ENCODE measurements at places on chromosomes 7 and 10. TPM values are rescaled to one million over a fixed set of nuclear protein-coding genes. Genes with fewer than 3 reads are reported as not detected.

The HOXA11 gene
- not detected for total RNA-seq

The BTBD16 gene
- total RNA-seq = not detected

The EPO gene
- total RNA-seq = not detected

The PCLO gene
- 2.2 TPM for total RNA-seq

The PNLIPRP1 gene
- total RNA-seq = not detected

The AKR1C4 gene
- total RNA-seq = not detected

The GIMAP6 gene
- 1.6 TPM for total RNA-seq

The WEE2 gene
- 0.03 TPM for total RNA-seq

The PILRB gene
- 21.5 TPM for total RNA-seq

The PIP gene
- total RNA-seq = not detected

The CDH23 gene
- not detected for total RNA-seq

The CAPZA2 gene
- total RNA-seq = 103 TPM

The GJD4 gene
- total RNA-seq = not detected

The NKX6-2 gene
- not detected for total RNA-seq

The PLXNA4 gene
- total RNA-seq = 29.2 TPM

The WNT8B gene
- total RNA-seq = not detected

The SCART1 gene
- 1.3 TPM for total RNA-seq

The ZCCHC24 gene
- total RNA-seq = 6.4 TPM

The CCL24 gene
- not detected for total RNA-seq

The EGR2 gene
- total RNA-seq = not detected

The SEM1 gene
- 152 TPM for total RNA-seq

The AGBL3 gene
- total RNA-seq = 1.1 TPM

The GAD2 gene
- not detected for total RNA-seq

The PRXL2A gene
- total RNA-seq = 0.07 TPM

The GNAT3 gene
- not detected for total RNA-seq

The NEUROG3 gene
- total RNA-seq = not detected

The TLL2 gene
- 0.05 TPM for total RNA-seq
